Neuronal stem cell (in vitro differentiated cells): ENCODE measurements at places on chromosomes 1 and 21.

DNA sequence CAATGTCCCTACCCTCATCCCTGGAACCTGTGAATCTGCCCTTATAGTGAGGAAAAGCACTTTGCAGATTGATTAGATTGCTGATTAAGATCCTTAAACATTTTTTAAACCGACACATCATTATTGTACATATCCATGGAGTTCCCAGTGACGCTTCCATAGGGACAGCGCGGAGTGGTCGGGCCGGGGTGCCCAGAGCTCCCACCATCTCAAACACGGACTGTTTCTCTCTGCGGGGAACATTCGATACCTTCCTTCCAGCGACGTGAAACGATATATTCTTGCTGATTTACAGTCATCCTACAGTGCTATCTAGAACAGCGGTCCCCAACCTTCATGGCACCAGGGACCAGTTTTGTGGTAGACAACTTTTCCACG is 4.0 kb downstream of the KRTAP10-12 start:
- H3K27ac ChIP-seq, result no peak overlapping the region
- no peak overlapping the region for H3K4me3 ChIP-seq
- no peaks in the 10 kb centered on the region for H3K36me3 ChIP-seq
- DNase-seq, result no peak

DNA sequence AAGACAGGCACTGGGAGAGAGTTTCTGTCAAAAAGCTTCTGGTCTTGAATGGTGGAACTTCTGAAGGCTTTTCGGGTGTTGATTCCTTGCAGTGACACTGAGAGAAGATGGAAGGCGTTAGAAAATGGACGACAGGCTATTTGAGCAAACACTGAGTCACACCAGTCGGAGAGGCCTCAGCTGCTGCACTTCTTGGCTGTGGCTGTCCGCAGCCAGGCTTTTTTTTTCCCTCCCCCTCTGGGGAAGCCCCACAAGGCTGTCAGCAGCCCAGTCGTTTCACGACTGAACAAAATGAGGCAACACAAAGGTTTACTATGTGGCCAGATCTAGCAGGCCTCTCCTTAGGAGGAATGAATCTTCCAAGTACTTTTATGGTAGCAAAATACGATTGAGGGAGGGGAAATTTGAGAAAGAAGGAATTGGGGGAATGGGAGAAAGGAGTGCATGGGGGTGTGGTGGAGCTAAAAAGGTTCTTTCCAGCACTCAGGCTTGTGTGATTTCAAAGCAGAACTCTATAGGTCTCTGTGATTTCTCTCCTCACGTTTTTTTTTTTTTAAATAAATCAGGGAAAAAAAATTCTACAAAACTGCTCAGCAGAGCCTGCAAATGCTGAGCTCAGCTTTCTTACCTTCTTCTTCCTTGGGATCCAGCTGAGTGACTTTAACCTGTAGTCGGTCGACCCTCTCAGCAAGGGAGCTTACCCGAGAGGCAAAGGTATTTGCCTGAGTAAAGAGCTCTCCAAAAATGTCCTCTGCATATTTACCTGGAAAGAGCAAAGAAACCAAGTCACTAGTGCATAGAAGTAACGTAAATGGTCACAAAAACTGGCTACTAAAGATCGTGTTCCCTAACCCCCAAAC is 26.1 kb downstream of the GPR3 start:
- peak overlapping the region; percentile 70 for H3K27ac ChIP-seq
- H3K27me3 ChIP-seq, result no peaks in the 10 kb centered on the region
- no peak for DNase-seq

- no peaks in the 10 kb centered on the region for H3K4me1 ChIP-seq
- no peaks in the 10 kb centered on the region for H3K36me3 ChIP-seq
- no peak for DNase-seq
- no peak overlapping the region for H3K4me3 ChIP-seq
These were observed 18.9 kb upstream of the SLC25A33 start for GRCh38 chr1:9520411-9520810.

DNA sequence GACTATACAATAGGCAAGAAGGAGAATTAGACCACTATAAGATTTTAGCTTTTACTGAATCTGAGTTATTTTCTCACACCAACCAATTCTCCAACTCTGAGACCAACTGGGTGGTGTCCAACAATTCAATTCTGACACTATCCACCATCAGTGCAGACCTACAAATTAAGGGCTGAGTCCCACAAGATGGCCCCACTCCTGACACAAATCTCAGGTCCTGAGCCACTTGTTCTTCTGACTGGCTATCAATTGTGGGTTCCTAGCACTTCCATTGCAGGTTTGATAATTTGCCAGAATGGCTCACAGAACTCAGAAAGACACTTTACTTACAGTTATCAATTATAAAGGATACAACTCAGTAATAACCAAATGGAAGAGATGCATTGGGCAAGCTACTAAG is 6.7 kb downstream of the ERO1B start:
- H3K4me1 ChIP-seq, result no peaks in the 10 kb centered on the region
- no peak overlapping the region for H3K4me3 ChIP-seq

DNA sequence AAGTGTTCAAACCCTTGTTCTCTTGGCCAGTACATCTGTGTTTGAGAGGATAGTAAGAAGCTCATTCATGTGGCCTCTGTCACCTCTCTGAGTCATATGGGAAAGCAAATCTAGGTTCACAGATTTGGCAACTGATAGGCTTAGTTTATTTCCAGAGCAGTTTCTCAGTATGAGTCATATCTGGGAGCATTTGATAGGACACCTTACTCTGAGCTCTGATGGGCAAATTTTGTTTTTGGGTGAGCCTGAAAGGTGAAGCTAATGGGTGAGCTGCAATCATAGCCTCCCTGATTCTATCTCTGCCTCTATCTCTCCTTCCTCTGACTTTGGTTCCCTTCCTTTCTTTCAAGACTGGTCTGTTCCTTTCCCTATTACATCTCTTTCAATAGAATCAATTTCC is 134.4 kb downstream of the S1PR1 start:
- no peaks in the 10 kb centered on the region for H3K27me3 ChIP-seq
- no peak for DNase-seq
- no peak overlapping the region for H3K4me3 ChIP-seq
- H3K36me3 ChIP-seq, result no peaks in the 10 kb centered on the region

- peak; percentile 74 for DNase-seq
- peak overlapping the region; percentile 53 for H3K4me3 ChIP-seq
- peaks cover 2% of the 10 kb centered on the region for H3K4me1 ChIP-seq
- H3K27me3 ChIP-seq, result peaks cover 6% of the 10 kb centered on the region
These were observed 132.9 kb upstream of the DPYD start for GRCh38 chr1:98053471-98054366.

DNA sequence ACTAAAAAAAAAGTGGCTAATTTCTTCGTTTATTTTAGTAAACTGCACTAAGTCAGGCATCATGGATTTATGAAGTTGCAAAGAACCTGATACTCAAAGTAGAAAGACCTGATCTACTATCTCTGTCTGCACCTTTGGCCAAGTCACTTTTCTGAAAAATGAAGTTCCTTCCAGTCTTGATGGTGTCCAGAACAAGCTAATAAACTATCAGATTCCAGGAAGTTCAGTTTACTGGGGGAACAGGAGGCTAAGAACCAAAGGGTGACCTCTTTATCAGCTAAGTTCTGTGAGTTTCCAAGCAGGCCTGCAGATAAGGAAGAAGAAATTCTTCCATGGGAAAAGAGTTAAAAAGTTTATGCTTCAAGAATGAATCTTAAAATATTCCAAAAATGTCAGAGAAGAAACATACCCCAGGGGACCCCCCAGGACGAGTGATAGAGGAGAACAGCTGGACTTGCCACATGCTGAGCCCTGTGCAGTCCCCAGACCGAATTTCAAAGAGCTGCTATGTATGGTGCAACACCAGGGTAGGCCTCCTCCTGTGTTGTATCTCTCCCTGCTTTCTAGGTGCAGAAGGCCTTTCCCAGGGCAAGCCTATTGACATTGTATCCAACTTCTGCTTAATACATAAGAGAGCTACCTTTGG is 72.8 kb upstream of the FGGY start:
- H3K36me3 ChIP-seq, result no peaks in the 10 kb centered on the region
- no peaks in the 10 kb centered on the region for H3K27me3 ChIP-seq
- H3K4me3 ChIP-seq, result no peak overlapping the region
- H3K4me1 ChIP-seq, result no peaks in the 10 kb centered on the region

GRCh38 chr1:206448471-206448870 is 21.8 kb upstream of the IKBKE start:
- no peak for DNase-seq
- H3K36me3 ChIP-seq, result peaks cover 100% of the 10 kb centered on the region
- H3K27me3 ChIP-seq, result no peaks in the 10 kb centered on the region
- H3K4me3 ChIP-seq, result no peak overlapping the region
- no peak overlapping the region for H3K27ac ChIP-seq

DNA sequence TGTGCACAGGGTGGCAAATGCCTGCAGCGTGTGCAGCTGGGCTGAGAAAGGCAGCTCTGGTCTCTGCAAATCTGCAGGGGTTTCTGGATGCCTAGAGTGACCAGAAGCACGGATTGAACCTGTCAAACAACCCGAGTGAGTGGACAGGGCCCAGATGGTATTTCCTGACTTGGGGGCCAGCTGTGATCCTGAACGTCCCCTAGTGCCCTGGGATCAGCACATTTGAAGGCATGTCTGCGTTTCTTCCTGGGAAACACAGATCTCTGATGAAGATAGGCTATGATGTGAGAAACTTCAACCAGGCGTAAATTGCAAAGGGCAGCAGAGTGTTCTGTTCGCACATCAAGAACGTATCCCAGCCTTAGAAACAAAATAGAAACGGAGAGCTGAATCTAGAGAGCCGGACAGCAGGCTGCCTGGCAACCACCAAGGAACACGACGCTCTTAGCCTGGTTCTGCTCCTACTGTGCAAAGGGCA is 163.1 kb downstream of the KCNJ6 start:
- no peak overlapping the region for H3K4me3 ChIP-seq

DNA sequence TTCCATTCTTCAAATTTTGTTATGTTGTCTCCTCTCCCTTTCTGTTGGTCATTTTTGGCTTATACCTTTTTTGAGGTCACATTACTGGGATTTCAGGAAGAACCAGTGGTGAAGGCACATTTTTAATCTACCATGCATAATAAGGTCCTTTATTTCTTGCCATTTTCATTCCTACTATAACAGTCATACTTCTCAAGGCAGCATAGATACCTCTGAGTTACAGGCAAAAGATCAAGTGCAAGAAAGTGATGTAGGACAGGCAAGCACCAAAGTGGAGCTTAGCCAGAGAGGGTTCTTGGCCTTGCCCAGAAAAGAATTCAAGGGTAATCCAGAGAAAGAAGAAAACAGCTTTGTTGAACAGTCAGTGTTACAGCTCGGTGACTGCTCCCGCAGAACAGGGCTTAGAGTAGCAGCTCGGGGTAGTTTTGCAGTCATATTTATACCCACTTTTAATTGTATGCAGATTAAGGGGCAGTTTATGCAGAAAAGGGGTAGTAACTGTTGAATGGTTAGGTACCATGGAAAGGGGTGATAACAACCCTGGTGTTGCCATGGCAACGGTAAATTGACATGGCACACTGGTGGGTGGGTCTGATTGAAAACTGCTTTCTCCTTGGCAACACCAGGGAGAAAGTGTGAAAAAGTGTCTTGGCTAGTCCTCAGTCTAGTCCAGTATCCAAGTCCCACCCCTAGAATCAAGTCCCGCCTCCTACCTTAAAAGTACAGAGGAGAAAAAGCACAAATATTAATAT is 39.6 kb upstream of the DOCK7 start:
- no peak overlapping the region for H3K27ac ChIP-seq
- no peak overlapping the region for H3K4me3 ChIP-seq
- no peak for DNase-seq
- H3K27me3 ChIP-seq, result no peaks in the 10 kb centered on the region
- H3K36me3 ChIP-seq, result no peaks in the 10 kb centered on the region

GRCh38 chr1:228827019-228827418 is 91.7 kb downstream of the RHOU start:
- H3K4me3 ChIP-seq, result no peak overlapping the region
- H3K36me3 ChIP-seq, result no peaks in the 10 kb centered on the region
- no peak overlapping the region for H3K27ac ChIP-seq

DNA sequence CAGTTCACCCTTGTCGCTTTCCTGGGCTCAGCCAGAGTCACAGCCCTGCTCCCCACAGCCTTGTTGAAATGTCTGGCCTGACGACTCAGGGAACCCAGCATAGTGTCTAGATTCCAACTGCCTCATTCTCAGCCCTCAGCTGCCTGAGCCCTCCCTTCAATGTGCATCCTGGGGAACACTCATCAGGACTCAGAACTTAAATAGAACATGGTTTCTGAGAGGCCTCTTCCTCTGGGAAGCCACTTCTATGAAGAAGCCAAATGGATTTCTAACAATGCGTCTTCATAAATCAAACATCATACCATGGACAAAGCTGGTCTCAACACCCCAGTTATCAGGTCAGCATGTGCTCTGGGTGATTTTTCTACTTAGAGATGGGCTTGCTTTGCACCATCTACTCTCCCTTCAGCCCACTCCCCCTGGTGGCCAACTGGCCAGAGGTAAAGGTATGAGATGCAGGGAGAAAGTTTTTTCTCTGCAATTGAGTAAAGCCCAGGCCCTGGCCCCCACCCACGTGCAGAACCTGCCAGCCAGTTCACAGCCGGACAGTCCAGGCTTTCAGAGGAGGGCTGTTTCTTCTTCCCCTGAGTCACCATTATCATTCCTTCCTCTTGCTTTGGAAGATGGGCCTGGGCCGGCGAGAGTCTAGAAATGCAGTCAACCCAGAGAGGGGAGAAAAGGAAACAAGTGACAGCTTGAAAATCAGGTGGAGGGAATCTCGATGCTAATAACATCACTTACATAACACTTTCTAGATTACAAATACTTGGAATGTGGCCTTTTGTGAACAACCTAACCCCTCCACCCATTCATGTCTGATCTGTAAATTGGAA is 32.1 kb downstream of the CD244 start:
- H3K4me1 ChIP-seq, result no peaks in the 10 kb centered on the region
- H3K36me3 ChIP-seq, result no peaks in the 10 kb centered on the region
- no peaks in the 10 kb centered on the region for H3K27me3 ChIP-seq
- no peak overlapping the region for H3K4me3 ChIP-seq
- H3K27ac ChIP-seq, result no peak overlapping the region
- DNase-seq, result peak; percentile 60

GRCh38 chr1:155309423-155310021 is 856 bp downstream of the FDPS start:
- H3K27ac ChIP-seq, result peak overlapping the region; percentile 77
- H3K4me1 ChIP-seq, result peaks cover 21% of the 10 kb centered on the region
- no peak for DNase-seq
- no peaks in the 10 kb centered on the region for H3K27me3 ChIP-seq
- peak overlapping the region; percentile 84 for H3K4me3 ChIP-seq
- peaks cover 49% of the 10 kb centered on the region for H3K36me3 ChIP-seq

- no peaks in the 10 kb centered on the region for H3K27me3 ChIP-seq
- no peaks in the 10 kb centered on the region for H3K36me3 ChIP-seq
- H3K4me1 ChIP-seq, result no peaks in the 10 kb centered on the region
These were observed 524.1 kb downstream of the PTBP2 start for GRCh38 chr1:97245682-97246081.
